KG1 (cell line): ENCODE measurements at places on chromosomes 13 and 19.

GRCh38 chr13:100630555-100630954 lies 42.0 kb upstream of the GGACT start:
- no peak for DNase-seq

- DNase-seq = no peak
Observed at GRCh38 chr13:51874651-51875050, 12.9 kb downstream of the CCDC70 start.

- no peak for DNase-seq
Observed at GRCh38 chr13:112325142-112325808, 50.9 kb upstream of the SPACA7 start.

DNA sequence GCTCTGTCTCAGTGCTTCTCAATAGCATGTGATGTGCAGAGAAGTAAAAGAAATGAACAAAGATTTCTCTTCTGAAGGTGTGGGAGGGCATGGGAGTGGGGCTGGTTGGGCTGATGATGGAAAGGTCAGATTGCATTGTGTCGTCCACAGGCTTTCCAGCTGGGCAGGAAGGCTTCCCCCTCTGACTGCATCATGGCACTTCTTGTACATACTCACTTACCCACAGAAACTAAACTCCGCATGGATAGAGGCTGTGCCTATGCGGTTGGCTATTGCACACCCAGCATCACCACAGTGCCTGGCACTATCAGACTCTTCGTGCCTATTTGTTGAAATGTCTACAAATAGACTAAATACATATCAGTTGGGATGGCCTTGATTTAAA lies 24.4 kb upstream of the TNFSF11 start:
- DNase-seq = no peak

GRCh38 chr19:21084343-21084742 lies 2.3 kb downstream of the ZNF714 start:
- DNase-seq = no peak

DNA sequence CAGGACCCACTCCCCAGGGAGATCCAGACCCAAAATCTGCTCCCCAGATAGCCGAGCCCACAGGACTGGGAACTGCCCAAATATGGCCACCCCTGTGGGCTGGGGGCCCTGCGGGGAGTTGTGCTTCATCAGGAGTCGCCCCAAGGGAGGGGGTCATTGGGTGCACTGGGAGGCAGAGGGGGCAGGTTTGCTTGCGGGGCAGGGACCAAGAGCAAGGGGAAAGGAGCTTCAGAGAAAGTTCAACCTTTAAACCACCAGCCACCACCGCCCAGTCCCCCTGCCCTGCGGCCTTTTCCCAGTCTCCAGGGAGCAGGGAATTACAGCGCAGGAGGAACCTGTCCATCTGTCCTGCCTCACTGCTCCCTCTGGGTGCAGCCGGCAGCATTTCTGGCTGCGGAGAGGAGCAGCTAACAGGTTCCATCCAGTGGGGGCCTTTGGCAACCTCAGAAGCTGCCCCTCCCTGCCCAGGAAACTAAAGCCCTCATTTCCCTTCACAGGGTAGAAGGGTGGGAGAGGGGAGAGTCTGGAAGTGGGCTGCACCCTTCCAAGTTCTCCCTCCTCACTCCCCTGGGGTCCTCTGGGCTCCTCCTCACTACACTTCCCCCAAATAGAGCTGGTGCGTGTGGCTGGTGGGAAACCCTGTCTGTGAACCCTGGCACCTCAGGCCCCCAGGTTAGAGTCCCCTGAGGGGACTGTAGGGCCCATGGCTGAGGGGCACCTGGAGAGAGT lies 13.8 kb upstream of the ASF1B start:
- DNase-seq = no peak

DNA sequence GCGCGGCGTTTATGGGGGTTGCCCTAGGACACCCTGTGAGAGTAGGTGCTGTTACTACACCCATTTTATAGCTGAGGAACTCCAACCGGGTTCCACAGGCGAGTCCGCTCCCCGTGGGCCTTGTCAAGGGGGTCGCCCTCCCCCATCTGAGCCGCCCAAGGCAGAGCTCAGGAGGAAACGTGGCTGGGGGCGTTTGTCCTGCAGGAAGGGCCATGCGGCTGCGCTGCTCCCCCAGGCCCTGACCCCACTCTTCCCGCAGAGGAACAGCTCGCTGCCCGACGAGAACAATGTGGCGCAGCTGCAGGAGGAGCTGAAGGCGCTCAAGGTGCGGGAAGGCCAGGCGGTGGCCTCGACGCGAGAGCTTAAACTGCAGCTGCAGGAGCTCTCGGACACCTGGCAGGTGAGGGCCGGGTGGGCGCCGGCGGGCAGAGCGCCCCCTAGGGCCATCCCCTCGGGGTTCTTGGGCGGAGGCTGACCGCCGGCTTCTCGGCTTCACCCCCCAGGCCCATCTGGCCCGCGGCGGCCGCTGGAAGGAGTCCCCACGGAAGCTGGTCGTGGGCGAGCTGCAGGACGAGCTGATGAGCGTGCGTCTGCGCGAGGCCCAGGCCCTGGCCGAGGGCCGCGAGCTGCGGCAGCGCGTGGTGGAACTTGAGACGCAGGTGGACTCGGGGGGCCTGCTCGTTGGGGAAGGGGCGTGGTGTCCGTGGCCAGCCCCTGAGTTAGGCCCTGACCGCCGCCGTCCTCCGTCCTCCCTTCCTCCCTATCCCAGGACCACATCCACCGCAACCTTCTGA lies 12.4 kb downstream of the PRR36 start:
- DNase-seq = no peak

DNA sequence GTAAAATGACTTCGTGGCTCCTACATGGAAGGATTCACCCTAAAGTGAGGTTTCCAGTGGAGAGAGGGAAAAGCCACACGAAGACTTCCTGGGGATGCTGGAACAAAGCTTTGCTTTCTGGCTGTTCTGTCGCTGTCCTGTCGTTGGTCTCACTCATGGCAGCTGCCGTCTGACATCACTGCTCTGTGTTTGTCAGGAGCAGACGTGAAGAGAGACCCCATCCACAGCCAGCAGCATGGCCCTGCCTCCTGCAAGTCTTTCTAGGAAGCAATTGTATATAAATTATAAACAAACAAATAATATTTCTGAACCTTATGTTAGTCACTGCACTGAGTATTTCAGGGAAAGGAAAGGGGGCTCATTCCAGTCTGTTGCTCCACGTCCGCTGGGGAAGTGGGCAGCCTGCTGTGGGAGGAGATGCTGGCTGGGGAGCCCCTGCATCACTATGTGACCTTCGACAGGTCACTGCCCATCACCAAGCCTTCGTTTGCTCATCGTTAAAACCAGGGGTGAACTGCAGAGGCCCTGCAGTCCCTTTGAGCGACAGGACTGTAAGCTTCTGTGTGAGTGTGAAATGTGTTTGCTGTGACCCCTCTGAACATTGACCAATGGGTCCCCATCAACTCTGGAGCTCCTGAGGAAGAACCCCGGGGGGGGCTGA lies 151.0 kb downstream of the DCT start:
- DNase-seq = no peak

DNA sequence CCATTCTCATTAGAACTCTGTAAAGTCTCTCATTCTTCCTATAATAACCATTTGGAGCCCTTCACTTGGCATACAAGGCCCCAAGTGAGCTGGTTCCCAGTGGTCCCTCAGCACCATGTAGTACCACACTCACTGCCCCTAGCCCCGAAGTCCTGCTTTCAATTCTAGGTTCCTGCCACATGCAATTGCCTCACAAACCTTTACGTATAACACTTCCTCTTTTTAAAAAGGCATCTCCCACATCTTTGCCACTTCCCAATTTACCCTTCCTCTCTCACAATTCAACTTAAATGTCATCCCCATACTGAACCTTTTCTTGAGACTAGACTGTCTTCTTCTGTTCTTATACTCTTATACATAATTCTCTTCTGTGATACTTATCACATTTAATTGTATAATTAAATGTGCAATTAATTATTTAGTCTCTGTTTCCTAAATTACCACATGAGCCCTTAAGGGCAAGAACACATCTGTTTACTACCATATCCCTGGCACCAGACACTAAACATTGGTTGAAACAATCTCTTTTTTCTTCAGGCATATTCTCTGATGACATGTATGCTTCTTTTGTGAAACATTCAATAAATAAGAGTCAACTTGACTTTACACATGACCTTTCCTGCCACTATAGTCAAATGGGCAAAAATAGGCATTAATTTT lies 304.0 kb downstream of the SPRY2 start:
- peak; percentile 60 for DNase-seq

DNA sequence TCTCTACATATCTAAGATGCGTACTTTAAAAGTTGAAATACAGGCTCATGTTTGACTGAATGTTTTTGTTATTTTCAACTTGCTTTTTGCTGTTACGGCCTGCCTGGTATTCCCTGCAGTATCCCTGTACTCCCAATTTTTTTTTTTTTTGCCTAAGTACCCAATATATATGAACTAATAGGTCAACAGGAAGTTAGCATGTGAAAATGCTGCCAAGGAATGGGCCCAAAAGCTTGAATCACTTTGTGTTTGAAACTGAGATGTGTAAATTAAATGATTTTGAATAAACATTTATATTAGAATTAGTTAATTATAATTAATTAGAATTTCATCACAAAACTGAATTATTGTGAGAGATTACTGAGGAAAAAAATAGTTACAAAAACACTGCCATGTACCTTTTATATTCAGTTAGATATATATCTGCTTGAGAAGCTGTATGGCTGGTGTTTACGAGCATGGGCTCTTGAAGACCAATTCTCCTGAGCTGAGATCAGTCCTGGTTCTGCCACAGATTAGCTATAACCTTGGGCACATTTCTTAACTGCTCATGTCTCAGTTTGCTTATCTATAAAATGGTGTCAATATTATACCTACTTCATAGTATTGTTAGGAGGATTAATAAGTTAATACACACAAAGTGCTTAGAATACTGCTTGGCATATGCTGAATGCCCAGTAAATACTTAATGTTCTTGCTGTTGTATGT lies 16.0 kb downstream of the TDRD3 start:
- no peak for DNase-seq

DNA sequence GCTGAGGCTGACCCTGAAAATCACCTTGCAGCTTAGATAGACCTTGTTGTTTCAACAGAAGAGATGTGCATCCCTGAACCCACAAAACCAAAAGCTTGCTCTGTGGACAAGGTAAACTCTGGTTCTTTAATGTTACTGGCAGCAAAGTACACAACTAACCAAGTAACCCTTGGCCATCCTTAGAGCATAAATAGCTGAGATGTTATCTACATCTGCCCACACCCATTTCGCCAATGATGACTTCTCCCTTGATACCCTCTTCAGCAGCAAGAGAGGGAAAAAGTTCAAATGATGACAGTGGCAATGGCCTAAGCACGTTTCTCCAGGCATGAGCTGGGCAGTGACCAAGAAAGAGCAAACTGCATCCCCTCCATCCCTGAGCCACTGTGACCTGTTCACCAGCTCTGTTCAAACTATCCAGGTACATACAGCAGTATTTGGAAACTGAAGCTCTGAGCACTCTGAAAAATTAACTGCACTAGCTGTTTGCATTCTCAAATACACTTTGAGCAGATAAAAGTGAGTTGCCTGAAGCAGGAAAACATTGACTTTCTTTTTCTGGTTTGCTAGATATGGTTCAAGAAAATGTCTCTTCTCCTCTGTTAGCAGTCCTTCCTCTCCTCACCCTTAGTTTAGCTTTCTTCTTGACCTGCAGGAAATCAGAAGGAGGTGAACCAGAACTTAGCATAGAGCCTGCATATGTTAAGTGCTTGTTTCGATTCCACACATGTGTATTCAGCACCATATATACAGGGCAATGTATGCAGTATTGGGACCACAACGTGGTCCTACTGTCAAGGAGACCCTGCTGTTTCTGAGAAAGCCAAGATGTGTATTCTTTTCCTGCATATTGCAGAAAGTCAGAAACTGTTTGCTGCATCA lies 231.7 kb downstream of the FOXO1 start:
- no peak for DNase-seq

DNA sequence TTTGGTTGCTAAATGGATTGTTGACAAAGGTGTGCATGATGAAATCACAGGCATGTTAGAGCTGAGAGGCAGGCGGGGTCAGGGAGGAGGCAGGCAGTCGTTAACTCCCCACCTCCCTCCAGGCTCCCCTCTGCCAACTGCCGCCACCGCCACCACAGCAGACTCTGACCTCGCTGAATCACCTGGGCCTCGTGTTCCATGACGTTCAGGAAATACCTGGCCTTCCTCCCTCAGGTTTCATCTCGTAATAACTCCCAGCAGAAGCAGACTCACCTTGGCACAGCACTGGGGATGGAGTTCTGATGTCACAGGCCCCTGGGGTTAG lies 198.5 kb downstream of the KATNAL1 start:
- no peak for DNase-seq

GRCh38 chr13:101959016-101959415 lies 442.8 kb downstream of the FGF14 start:
- DNase-seq = no peak

DNA sequence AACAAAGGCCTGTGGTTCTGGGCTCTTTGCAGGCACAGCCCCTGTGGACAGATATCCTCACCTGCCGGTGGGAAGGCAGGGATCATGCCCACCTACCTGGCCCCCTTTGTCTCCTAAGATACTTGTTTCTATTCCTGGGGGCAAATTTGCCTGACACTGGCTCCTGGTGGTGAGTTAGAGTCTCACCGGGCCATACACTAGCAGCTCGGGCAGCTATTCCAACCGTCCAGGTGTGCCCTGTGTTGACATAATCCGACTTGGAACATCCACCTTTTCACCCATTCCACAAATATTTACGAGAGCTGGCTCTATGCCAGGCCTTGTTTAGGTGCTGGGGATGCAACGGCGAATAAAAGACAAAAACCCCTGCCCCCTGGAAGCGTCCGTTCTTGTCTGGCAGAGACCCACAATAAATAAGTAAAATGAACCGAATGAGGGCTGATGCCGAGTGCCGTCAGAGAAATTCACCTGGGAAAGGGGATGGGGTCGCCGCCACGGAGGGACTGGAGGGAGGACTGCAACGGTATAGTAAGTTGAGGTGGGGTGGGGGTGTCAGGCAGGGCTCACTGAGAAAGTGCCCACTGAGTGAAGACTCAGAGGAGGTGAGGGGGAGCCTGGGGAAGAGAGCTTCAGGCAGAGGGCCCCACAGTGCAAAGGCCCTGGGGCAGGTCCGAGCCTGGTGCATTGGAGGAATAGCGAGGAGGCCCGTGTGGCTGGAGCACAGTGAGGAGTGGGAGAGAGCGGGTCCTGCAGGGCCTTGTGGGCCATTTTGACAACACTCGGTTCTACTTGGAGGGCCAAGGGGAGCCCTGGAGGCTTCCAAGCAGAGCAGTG lies 43.2 kb upstream of the RANBP3 start:
- no peak for DNase-seq

DNA sequence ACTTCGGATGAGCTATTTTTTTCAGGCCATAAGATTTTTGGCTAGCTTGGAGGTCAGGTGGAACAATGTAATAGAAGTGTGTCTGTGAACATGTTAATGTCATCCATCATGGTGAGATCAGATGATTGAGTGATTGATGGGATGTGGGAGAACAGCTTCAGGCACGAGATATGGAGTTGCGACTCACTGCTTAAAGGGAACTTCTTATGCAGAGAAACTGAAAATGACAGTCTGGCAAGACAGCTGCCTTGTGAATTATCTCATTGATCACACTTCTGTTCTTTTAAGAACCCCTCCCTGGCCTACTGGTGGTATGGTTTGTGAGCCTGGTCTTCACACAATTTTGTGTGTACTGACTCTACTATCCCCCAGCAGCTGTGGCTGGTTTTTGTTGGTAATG lies 96.0 kb downstream of the OLFM4 start:
- no peak for DNase-seq
